Activated CD4-positive, alpha-beta T cell treated with anti-CD3 and anti-CD28 coated beads, Interleukin-2, amount 50 U/mL, for 1 hour (primary cell): ENCODE measurements at places on chromosomes 4 and X.

DNA sequence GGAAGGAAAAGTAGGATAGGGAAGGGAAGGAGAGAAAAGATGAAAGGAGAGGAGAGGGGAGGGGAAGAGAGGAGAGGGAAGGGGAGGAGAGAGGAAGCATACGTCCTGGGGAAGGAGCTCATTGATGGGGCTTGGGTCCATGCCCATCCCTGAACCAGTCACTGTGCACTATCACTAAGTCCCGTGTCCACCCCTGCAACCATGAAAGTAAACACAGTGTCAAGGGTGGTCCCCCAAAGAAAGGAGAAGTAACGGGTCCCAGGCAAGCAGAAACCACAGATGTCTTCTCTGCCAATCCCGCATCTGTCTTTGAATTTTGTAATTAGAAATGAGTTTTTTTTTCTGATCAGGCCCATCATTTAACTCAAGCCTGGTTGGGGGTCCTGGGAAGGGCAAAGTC, 55.2 kb downstream of the LGI2 start:
- DNase-seq, result no peak

DNA sequence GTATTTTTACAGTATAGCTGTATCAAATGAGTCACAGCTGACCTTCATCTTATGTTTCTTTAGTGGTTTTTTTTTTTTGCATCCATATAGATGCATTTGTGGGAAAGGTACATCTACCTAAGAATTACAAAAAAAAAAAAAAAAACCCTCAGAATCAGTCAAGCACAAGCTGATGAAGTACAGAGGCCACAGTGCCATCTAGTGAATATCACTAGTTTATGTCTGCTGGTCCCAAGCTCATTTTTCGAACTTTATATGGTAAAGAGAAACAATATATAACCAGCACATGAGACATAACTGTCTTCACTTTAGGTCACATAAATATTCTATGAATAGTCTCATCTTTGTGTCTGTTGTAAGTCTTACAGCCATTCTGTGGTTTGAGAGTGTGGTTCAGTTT, 220.1 kb downstream of the DLG3 start:
- DNase-seq, result no peak

DNA sequence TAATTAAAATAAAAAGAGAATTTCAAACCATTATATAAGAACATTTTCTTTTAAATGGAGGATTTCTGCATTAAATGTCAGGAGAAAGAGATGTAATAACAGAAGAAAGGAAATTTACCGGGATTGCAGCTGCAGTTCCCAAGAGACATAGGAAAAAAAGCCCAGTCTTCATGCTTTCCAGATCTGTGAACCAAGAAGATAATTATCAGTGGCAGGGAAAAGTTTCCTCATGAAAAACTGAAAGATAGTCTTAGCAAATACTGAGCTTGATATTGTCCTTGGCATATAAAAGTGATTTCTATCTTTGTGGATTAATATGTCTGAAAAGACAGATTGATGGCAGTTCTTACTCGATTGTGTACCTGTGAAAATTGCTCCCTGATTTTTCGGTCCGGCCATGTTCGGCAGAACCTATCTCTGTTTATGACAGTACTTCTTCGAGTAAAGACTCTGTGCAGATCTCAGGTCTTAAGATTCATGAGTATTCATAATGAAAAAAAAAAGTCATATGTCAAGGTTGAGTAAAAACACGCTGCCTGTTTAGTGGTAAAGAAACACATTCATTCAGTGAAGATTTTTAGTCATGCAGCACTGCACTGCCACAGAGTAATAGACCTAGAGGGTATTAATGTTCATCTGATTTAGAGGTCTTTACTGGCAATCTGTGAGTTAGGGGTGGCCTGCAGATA, 29.6 kb downstream of the SPARCL1 start:
- no peak for DNase-seq

DNA sequence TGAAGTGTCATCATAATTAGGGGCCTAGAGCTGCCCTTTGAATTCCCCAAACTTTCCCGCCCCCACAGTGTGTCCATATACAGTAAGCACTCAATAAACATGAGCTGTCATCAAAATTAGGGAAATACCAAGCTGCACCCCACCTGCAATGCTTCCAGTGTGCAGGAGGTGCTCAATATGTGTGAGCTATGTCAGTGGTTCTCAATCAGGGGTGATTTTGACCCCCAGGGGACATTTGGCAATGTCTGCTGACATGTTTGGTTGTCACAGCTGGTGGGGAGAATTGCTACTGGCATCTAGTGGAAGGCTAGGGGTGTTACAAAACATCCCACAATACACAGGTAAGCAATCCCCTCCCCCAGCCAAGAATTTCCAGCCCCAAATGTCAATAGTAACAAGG, 748 bp downstream of the CFP start:
- no peak for DNase-seq

- no peak for DNase-seq
Measured at GRCh38 chr4:13872955-13873354, 245.4 kb upstream of the BOD1L1 start.

DNA sequence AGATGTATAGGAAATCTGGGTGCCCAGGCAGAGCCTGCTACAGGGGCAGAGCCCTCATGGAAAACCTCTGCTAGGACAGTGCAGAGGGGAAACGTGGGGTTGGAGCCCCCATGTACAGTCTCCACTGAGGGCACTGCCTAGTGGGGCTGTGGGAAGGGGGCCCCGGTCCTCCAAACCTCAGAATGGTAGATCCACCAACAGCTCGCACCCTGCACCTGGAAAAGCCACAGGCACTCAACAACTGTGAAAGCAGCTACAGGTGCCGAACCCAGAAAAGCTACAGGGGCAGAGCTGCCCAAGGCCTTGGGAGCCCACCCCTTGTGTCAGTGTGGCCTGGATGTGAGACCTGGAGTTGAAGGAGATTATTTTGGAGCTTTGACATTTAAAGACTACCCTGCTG, 5.4 kb upstream of the XPNPEP2 start:
- no peak for DNase-seq

DNA sequence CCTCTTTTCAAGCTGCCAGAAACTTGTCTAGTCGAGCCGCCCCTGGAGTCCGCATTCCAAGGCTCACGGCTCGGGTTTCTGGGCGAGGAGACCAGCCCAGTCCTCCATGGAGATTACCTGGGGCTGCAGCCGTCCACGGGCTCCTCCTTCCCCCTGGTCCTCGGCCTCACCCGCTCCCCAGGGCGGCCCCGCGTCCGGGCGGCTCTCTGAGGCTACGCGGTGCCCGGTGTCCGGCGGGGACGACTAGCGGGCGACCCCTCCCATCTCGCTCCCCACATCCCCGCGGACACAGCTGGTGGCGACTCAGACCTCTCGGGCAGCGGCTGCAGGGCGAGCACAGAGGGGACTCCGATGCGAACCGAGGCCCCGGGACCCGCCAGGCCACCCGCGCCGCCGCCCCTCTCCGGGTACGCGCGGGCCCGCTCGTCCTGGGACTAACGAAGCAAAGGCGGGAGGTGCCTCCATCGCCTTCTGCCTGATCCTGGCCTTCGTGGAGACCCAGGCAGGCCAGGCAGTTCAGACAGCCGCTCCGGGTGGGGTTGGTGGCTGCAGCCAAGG, 159.4 kb downstream of the TRAM1L1 start:
- DNase-seq, result no peak
